Natural killer cell (primary cell): ENCODE measurements at places on chromosomes 16 and 17.

GRCh38 chr17:38922538-38923297 lies 2.7 kb upstream of the LASP1NB start:
- no peak for DNase-seq

DNA sequence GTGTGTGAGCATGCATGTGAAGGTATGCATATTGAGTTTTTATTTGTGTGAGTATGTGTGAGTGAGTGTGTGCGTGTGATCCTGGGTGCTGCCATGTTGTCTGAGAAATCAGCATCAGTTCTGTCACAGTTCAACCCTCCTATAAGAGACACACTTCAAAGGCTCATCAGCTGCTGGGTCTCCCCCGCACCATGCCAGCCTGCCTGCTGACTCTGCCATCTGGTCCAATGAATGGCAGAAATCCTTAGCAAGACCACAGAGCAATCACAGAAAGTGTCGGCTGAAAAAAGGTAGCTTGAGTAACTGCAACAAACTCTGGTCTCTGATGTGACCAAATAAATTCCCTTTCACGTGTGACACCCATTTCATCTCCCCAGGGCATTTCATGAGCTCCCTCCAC lies 381.8 kb upstream of the MAF start:
- DNase-seq, result no peak

- DNase-seq, result peak; percentile 33
Measured at GRCh38 chr17:7354262-7354843, 603 bp upstream of the TMEM95 start.

DNA sequence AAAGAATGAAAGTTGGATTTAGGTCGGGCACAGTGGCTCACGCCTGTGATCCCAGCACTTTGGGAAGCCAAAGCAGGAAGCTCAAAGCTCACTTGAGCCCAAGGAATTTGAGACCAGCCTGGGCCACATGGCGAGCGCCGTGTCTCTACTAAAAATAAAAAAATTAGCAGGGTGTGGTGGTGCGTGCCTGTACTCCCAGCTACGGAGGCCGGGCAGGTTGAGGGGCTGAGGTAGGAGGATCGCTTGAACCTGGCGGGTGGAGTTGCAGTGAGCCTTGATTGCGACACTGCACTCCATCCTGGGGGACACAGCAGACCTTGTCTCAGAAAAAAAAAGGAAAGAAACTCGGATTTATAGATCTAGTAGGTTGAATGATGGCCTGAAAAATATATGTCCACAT lies 37.4 kb upstream of the RPH3AL start:
- no peak for DNase-seq

GRCh38 chr17:64442541-64442971 lies 6.4 kb upstream of the MILR1 start:
- DNase-seq, result no peak

GRCh38 chr17:62791235-62791734 lies 16.8 kb downstream of the MARCHF10 start:
- DNase-seq, result no peak

- peak; percentile 45 for DNase-seq
Measured at GRCh38 chr16:54930005-54930868, at the start of gene IRX5. TSS of gene IRX5 (plus strand) at chr16:54930865. CDS start at chr16:54931199, 334 bp downstream.

DNA sequence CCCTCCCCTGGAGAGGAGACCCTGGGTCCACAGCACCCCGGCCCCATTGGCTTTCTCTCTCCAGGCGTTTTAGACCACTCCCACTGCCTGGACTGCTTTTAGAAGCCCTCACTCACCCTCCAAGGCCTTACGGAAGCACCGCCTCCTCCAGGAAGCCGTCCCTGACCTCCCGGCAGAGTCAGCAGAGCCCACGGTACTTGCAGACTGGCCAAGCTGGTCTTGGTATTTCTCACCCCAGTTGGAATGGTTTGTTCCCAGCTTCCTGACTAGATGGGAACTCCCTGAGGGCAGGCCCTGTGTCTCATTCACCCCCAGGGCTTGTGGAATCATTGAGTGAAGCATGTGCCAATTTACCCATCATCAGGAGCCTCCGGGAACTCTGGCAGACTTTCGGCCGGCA lies 9.2 kb downstream of the SCGB1C2 start:
- DNase-seq, result no peak

GRCh38 chr16:85931596-85932402 lies 32.8 kb downstream of the IRF8 start:
- no peak for DNase-seq

DNA sequence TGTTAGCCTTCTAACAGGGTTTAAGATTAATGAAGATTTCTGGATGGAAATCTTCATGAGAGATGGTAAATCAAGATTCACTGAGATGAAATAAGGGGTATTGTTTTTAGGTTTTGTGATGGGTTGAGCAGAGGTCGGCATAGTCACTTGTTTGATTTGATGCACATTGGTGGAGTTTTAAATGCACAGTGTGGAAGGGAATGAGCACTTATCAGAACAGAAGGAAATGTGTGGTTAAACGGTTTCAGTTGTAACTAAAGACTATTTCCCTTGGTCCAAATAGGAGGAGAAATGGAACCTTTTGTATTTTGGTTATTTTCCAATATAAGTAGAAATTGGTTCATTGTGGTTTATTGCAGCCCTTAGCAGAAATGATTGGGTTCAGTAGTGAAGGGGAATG lies 34.1 kb downstream of the CBFB start:
- no peak for DNase-seq

DNA sequence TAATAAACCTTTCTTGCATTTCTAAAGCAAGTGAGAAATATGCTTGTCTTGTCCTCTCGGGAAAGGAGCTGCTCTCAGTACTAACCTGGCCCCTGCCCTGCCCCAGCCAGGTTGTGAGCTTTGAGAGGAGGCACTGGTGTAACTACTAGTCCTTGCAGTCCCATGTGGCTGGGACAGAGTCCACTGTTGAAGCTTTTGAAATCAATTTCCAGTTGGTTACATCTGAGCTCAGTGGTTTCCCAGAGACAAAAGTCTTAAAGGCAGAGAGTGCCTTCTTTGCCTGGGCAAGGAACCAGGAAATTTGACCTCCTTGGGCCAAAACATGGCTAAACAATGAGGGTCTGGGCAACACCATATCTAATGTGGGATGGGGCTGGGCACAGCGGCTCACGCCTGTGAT lies 48.7 kb downstream of the GSG1L start:
- DNase-seq, result no peak

GRCh38 chr17:56506349-56506748 lies 87.2 kb upstream of the NOG start:
- DNase-seq, result no peak

- no peak for DNase-seq
Measured at GRCh38 chr16:65415460-65415859, 293.6 kb upstream of the CDH11 start.

DNA sequence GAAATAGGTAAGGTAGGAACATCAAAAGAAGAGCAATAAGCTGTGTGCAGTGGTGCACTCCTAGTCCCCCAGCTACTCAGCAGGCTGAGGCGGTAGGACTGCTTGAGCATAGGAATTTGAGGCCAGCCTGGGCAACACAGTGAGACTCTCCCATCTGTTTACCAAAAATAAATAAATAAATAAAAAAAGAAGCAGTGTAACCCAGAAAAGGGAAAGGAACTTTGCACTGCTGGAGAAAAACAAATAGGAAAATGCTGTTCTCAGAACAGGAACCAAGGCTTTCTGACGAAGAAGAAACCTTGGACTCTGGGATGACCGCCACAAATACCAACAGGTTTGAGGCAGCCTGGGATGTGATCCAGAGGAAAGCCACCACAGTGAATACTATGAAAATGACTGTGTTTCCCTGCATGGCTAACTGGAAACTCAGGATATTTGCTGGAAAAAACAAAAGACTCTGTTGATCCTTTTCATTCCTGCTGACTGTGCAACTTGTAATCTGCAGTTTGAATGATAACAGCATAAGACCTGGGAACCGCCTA lies 41.2 kb downstream of the TTC19 start:
- no peak for DNase-seq

- DNase-seq, result no peak
Measured at GRCh38 chr17:39607851-39608130, at the start of gene NEUROD2. TSS of gene NEUROD2 (minus strand) at chr17:39607920. CDS start at chr17:39606599, 1,321 bp downstream.

GRCh38 chr17:82367724-82368524 lies 3.6 kb upstream of the UTS2R start:
- no peak for DNase-seq

GRCh38 chr16:13835387-13835786 lies 84.6 kb upstream of the ERCC4 start:
- DNase-seq, result no peak

DNA sequence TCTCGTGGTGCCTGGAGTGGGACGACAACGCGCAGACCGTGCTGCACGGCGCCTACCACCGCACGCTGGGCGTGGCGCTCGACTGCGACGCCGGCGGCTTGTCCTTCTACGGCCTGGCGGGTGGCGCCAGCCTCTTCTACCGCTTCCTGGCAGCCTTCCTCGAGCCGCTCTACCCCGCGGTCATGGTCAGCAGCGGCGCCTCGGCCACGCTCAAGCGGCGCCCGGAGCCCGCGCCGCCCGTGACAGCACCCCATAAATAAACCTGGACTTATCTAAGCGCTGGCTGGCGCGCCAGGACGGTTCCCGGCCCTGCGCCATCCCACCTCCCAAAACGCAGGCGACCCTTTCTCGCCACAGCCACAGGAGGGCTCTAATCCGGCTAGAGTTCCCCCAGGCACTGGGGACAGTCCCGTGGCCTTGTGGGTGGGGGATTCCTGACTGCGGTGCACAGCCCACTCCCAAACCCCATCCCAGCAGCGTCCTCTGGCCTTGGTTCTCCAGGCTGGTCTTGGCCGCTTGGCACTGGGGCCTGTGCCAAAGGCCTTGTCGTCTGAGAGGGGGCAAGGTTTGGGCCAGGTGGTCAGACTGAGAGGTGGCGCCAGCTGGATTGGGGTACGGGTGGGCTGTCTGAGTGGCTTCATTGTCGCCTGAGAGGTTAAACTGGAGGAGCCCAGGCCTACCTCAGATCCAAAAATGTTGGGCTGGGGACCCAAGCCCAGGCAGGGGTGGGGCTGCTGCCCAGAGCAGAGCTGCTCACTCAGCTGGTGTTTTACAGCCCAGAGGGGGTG lies 10.1 kb upstream of the SLC16A5 start:
- peak; percentile 47 for DNase-seq

DNA sequence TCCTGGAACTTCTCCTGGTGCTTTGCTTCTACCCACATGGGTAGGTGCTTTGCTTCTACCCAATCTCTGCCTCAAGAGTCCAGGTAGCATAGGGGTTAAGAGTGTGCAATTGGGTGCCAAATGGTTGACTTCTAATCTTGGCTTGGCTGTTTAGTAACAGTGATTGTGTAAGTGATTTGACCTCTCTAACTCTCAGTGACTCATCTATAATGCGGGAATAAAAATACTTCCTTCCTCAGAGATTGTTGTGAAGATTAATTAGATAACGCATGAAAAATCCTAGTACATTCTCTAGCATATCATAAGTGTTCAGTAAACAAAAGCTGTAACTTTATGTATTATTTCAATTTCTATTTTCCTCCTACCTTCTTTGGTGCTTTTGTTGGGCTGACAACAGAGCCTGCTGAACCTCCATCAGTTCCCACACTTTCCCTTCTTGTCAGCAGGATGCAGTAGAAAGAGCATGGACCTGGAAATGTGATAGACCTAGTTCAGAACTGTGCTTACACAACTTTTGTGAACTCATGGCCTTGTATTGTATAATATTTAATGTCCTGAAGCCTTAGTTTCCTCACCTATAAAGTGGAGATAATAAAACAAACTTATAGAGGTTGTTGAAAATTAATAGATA lies 72.9 kb upstream of the SMIM36 start:
- no peak for DNase-seq

GRCh38 chr17:59355030-59355701 lies 23.7 kb downstream of the YPEL2 start:
- no peak for DNase-seq

GRCh38 chr17:63571632-63572310 lies 21.5 kb downstream of the DCAF7 start:
- DNase-seq, result no peak

DNA sequence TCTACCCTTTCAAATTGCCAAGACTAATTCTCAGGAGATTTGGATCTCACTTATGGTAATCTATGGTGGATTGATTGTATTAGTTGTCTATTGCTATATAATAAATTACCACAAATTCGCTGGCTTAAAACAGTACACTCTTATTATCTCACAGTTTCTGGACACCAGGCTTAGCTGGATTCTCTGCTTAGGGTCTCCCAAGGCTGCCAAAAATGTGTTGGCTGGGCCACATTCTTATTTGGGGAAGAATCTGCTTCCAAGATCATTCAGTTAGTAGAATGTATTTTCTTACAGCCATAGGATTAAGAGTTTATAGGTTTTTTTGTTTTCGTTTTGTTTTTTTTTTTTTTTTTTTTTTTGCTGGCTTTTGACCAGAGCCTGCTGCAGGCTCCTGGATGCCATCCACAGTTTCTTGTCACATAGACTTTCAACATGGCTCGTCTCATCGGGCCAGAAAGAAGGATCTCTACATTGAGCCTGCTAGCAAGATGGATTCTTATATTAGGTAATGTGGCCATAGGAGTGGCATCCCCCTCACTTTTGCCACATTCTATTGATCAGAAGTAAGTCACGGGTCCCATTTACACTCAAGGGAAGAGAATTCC lies 415.3 kb downstream of the KIF2B start:
- DNase-seq, result no peak

DNA sequence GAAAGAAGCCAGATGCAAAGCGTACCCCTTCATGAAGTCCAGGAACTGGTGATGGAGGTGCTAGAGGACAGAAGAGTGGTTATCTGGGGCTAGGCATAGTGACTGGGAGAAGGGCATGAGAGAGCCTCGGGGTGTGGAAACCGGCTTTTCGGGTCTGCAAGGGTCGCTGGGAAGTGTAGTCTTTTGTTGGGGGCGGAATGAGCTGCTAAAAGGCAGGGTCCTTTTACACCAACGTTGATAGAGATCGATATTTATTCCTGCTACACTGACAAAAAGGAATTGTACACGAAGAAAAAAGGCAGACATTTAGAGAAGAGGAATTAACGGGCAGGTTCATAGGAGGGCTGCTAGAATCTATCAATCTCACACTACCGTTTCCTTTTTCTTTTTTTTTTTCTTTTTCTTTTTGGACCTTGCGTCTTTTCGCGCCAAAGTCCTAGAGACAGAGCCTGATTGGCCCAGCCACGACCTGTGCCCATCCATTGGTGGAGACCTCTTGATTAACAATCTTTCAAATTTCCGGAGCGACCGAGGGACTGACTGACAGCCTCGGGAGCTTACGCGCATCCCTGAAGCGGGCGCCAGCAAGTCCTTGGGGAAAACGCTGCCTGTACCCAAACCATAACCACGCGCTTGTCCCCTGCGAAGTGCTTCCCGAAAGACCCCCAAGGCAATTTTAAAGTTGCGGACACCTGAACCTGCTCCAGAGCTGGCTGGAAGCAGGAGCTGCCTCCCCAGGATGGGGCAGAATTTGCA lies 27.7 kb upstream of the DHRS7B start:
- DNase-seq, result peak; percentile 43
